ENCODE measurements at places on chromosomes 7 and 10.

DNA sequence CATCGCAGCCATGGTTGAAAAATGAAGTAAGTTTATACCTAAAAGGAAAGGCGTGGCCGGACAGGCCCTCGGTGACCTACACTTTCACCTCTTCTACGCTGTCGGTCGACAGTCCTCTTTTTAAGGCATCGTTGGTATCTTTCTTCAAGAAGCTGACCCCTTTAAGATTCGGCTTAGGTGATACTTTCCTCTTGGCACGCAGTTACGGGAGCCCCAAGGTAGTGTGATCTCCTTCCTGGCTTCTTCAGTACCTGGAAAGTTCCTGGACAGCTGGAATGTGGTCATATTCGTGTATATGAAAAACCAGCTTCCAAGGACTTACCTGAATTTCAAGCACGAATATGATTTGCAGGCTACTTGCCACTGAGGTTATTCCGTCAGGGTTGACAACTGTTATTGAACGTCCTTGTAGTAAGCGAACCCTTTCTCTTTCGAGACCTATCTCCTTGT lies 885 bp upstream of the SYPL1 start:
- no peak for DNase-seq

GRCh38 chr10:5584895-5585516 lies 60.2 kb downstream of the CALML3 start:
- no peak for DNase-seq

DNA sequence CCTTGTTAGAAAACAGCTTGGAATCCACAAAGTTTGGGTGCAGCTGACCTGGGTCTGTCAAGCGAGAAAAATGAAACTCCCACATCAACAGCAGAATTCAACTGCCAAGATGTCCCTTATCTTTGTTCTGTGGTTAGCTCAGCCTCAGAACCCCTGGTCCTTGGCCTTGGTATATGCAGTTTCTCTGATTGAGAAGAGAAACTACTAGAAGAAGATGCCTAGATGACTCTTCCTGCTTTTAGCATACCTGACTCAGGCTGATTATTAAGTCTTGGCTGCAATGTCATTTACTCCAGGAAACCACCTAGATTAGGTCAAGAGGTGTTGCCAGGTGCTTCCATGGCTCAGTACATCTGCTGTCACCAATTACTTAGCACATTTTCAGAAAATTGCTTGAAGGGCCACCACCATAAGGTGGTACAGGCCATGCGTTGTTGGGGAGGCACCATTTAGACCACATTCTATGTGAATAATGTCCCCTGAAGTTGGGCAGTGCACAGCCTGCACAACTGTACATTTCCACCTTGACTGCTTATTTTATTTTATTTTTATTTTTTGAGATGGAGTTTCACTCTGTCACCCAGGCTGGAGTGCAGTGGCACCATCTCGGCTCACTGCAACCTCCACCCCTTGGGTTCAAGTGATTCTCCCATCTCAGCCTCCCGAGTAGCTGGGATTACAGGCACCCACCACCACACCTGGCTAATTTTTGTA lies 59.4 kb upstream of the ZNF438 start:
- DNase-seq = no peak

- DNase-seq = no peak
Observed at GRCh38 chr7:7414791-7415603, 120.7 kb downstream of the COL28A1 start.

DNA sequence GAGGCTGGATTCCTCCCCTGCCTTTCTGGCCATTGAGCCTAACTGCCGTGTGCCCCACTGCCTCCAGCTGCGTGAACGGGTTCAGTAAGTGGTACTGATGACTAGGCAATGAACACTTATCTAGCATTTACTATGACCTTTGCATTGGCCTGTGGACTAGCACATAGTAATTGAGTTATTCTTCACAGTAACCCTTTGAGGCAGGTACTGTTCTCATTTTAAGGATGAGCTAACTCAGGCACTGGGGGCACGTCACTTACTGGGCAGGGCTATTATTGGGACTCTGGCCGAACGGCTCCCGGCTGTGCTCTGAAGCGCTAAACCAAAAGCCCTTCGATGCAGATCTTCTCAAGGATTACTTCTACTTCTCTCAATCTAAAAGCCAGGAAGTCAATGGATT lies 38.3 kb downstream of the WIPF3 start:
- no peak for DNase-seq

- no peak for DNase-seq
Observed at GRCh38 chr10:72875250-72876055, 18.1 kb upstream of the OIT3 start.

DNA sequence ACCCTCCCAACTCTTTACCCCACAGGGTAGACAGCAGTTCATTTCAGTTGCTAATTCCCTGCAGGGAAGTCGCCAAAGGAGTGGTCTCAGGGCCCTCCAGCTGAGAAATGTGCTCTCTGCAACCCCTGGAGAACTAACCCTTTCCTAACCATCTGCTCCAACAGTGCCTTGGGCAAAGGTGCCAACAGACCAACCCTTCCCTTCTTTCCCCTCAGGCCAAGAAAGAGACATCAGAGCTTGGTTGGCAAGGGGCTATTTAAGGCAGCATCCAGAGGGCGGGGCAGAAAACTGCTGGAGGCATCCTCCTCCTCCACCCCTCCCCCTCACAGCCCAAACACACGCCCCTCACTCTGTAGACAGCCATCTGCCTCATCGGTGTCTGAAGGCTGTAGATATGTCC lies 1.7 kb downstream of the SORBS1 start:
- DNase-seq = no peak

DNA sequence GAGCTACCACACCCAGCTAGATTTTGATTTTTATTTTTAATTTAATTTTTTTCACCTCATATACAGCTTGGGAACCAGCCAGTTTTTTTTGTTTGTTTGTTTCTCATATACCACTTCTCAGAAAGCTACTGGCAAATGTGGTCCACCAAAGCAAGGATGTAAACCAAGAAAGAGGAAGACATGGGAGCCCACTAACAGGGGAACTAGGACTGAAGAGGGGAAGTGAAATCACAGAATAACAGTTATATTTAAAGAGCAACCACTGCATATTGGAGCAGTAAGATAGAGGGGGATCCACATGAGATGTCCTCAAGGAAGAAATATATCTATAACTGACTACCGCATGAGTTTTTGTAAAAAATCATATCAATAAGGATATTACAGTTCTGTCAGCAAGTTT lies 10.5 kb downstream of the CPVL start:
- no peak for DNase-seq
